ENCODE measurements at places on chromosomes 4 and X.

- DNase-seq, result no peak
Measured at GRCh38 chr4:30904588-30904987, 184.4 kb downstream of the PCDH7 start.

- no peak for DNase-seq
Measured at GRCh38 chr4:145939856-145940255, 1.2 kb upstream of the ZNF827 start.

- no peak for DNase-seq
Measured at GRCh38 chr4:106522839-106523238, 154.3 kb upstream of the GIMD1 start.

- DNase-seq, result no peak
Measured at GRCh38 chrX:122835886-122836285, 348.2 kb upstream of the GRIA3 start.

- DNase-seq, result no peak
Measured at GRCh38 chr4:108240366-108240765, 71.6 kb upstream of the LEF1 start.

DNA sequence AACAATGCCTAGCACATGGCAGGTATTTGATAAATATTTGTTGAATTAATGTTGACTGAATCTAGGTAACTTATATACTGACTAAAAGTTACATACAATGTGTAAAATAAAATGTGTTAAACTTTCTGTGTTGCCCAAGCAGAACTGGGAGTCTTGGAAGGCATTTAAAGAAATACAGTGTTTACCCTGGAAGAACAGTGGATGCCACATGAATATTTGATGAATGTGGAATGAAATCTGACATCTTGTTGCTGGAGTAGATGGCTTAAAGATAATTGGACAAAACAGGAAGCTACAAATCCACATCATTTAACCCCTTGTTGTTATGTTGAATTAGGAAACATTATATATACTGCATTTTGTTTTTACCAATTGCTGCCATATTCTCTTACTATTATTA lies 39.9 kb upstream of the SCOC start:
- no peak for DNase-seq

DNA sequence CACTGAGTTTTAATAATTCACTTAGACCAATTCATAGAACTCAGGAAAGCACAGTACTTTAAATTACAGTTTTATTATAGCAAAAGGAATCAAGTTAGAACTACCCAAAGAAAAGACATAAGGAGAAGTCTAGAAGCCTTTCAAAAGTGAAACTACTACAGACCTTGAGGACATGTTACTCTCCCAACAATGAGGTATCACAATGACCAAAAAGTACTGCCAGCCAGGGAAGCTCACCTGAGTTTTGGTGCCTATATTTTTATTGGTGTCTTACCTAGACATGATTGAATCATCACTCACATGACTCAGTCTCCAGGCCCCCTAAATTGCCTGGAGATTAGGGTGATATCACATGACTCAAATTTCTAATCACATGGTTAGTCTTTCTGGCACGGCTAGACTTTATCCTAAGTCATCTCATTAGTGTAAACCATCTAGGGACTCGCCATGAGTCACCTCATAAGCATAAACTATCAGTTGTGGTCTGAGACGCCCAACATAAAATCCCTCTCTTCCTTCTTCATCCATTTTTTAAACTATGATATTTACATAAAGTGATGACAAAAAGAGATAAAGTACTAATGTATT lies 372.3 kb downstream of the TMA16 start:
- no peak for DNase-seq

- DNase-seq, result no peak
Measured at GRCh38 chr4:103786014-103786413, 66.2 kb upstream of the TACR3 start.

DNA sequence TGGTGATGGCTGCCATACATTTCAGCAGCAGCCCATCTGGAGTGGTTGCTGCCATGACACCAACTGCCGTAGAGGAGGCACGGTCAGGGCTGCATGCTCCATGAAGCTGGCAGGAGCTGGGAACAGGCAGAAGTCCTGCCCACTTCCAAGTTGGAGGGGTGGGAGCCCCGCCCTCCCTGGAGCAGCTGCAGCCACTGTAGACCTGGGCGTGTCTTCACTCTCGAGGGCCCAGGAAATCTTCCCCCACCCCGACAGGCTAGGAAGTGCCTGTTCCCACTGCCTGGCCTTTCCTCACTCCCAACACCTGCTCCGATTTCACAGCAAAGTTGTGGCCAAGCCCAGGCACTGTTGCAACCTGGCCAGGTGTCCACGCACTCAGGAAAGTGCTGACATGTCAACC lies 42.3 kb downstream of the NALF2 start:
- DNase-seq, result no peak

GRCh38 chrX:14528629-14529289 lies 577 bp upstream of the GLRA2 start:
- DNase-seq, result peak; percentile 9

GRCh38 chr4:182288534-182288933 lies 45.3 kb downstream of the TENM3 start:
- no peak for DNase-seq

DNA sequence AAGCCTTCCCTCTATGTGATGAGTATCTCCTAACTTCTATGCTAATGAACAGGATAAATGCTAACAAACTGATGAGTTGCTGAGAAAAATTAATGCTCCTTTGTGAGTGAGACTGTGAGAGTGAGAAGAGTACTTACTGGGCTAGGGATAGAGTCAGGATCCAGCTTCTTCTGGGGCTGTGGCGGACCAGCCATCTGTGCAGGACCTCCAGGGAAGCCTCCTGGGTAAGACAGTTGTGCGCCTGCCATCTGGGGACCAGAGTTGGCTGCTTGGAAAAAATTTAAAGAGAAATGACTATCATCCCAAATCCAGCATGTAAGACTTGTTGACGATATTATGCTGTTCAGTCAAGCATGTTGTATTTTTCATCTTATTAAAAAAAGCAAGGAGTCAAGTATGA lies 21.0 kb downstream of the SEC24D start:
- DNase-seq, result no peak

- DNase-seq, result no peak
Measured at GRCh38 chr4:76276813-76277212, 25.3 kb downstream of the FAM47E start.

DNA sequence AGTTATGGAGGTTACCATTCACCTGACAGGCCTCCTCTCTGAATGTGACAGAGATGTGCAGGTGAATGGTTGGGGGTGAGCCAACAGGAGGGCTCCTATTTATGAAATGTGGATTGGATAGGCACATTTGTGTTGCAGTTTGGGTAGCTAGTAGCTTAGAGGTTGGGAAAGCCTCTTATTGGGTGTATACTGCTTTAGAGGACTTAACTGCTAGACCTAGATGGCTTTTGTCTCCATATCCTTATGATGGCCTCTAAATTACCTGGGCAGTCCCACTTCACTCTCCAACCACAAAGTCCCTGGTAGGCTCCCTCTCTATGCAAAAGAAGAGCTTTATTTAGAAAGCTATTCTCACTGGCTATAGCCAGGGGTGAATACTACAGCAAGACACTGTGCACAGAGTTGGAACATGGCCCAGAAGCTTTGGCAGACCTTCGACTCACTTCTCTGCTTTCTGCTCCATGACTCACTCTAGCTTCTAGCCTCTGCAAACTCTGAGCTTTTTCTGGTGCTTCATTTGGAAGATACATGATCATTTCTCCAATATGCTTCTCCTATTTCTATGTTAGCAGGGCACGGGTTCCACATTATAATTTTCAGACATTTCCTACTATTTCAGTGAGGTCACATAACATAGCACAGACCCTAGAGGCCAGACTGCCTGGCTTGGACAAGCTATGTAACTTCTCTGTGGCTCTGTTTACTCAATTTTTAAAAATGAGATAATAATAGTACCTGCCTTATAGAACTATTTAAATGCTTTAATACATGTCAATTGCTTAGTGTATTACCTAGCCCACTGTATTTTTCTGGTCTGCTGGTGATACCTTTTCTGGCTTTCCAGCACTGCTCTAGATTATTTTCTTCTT lies 6.0 kb upstream of the VGLL1 start:
- DNase-seq, result no peak

DNA sequence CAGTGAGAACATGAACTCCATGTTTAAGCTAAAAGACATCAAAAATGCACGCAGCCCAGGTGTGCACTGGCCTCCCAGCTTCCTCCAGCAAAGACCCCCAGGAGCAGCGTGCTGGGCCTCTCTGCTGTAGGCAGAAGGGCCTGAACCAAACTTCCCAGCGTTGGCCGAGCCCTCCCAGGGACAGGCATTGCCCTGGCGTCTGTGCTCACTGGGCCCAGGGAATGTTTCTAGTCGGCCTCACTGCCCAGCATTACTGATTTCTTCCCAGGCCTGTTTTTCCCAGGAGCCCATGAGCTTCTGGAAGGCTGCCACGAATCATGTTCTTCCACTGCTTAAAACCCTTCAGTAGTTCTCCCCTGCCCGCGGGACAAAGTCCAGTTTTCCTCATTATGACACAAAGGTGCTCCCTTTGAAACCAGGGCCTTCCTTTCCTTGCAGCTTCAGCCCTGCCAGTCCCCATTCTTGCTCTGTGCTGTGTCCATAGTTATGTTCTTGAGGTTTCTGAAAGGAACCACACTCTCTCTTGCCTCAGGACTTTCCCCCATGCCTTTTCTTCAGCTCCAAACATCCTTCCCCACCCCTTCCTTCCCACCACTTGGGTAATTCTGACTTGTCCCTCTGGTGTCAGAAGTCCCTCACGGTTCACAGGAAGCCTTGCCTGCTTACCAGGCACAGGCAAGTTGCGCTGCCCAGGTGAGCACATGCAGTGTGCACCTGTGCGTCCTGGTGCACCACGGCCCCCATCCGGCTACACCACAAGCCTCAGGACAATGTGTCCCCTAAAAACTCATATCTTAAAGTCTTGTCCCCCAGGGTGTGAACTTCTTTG lies 93.4 kb upstream of the ENPP6 start:
- no peak for DNase-seq

DNA sequence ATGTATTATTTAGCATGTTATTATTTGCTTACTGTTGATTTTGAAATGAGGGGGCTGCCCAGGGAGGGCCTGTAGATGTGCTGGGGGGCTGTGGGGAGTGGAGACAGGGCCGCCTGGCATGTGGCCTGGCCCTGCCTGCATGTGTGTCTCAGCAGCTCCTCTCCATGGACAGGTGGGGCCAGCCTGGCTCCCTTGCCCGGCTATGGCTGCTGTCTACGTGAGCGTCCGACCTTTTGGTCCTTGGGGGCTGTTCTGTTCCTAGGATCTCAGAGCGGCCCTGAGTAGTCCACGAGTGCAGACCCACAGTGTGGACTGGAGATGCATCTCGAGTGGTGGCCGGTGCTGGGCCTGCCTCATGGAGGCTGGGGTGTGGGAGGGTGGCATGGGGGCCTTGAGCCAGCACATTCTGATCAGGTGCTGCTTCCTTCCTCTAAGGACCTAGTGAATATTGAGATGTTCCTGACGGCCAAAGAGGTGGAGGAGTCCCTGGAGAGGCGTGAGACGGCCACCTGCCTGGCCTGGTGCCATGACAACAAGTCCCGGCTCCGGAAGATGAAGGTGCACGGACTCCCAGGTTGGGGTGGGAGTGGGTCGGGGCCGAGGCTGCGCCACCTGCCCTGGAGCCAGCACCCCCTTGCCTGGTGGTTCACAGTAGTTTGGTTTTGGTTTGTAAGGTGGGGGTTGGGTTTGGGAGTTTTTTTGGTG lies 24.9 kb upstream of the UVSSA start:
- no peak for DNase-seq

GRCh38 chr4:95761426-95761825 lies 78.5 kb upstream of the PDHA2 start:
- DNase-seq, result no peak

- DNase-seq, result no peak
Measured at GRCh38 chr4:7021930-7022664, 21.1 kb upstream of the TADA2B start.

GRCh38 chrX:53135581-53135980 lies 41.6 kb downstream of the KANTR start:
- DNase-seq, result no peak

GRCh38 chr4:3217771-3218170 lies 31.2 kb upstream of the MSANTD1 start:
- no peak for DNase-seq

DNA sequence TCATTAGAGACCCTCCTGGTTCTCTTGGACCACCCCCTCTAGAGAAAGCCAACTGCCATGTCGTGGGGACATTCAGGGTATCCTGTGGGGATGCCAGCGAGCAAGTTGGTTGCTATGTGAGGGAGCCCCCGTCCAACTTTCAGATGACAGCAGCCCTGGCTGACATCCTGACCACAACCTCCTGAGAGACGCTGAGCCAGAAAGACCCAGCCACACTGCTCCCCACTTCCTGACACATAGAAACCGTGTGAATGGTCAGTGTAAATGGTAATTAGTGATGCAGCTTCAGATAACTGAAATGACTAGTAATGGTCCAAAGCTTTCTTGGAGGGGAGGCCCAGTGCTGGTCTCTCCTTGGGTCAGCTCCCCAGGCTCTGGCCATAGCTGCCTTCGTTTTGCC lies 10.8 kb downstream of the CLCN4 start:
- no peak for DNase-seq

DNA sequence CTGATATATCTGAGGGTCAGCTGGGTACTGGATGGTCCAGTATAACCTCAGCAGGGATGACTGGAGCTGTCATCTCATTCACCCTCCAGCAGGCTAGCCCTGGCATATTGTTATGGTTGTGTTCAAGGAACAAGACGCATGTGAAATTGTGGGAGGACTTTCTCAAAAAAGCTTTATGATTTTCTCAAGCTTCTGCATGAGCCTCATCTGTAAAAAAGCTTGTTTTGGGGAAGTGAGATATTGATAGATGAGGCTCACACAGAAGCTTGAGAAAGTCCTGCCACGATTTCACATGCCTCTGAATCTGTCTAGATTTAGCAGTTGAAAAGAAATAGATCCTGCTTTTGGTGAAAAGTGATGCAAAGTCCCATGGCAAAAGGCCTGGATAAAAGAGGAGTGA lies 93.4 kb downstream of the SPCS3 start:
- no peak for DNase-seq

DNA sequence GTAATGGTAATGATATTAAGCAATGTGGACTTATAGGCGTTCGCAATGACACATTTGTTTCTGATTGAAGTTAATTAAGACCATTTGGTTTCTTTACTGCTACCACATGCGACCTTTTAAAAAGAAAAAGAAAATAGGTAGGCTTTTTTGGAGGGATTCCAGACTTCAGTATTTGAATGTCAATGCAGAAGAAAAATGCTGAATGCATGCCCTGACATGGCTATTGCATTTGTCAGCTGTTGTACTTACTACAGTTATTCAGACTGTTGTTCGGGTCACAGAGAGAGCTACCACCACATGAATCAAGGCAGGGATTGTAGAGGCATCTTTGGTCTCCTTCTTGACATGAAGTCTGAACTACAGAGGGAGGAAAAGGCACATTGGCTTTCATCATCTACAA lies 163.7 kb downstream of the CORIN start:
- no peak for DNase-seq

GRCh38 chr4:88820698-88821415 lies 123.2 kb upstream of the NAP1L5 start:
- no peak for DNase-seq

- no peak for DNase-seq
Measured at GRCh38 chr4:136687118-136687517, 845.2 kb downstream of the PCDH18 start.

GRCh38 chr4:68228568-68228967 lies 16.9 kb downstream of the TMPRSS11B start:
- DNase-seq, result no peak

Measured in stimulated activated CD8-positive, alpha-beta memory T cell treated with anti-CD3 and anti-CD28 coated beads, Interleukin-15, amount 100 ng/mL, for 1 hour (primary cell).